Central memory CD4-positive, alpha-beta T cell (primary cell): ENCODE measurements at places on chromosomes 7 and 10.
A peak's percentile ranks its signal among the peaks of the same experiment; 100 is the strongest.

- peak; percentile 12 for DNase-seq
These were observed 258.4 kb downstream of the SEMA3A start for GRCh38 chr7:83936056-83936708.

DNA sequence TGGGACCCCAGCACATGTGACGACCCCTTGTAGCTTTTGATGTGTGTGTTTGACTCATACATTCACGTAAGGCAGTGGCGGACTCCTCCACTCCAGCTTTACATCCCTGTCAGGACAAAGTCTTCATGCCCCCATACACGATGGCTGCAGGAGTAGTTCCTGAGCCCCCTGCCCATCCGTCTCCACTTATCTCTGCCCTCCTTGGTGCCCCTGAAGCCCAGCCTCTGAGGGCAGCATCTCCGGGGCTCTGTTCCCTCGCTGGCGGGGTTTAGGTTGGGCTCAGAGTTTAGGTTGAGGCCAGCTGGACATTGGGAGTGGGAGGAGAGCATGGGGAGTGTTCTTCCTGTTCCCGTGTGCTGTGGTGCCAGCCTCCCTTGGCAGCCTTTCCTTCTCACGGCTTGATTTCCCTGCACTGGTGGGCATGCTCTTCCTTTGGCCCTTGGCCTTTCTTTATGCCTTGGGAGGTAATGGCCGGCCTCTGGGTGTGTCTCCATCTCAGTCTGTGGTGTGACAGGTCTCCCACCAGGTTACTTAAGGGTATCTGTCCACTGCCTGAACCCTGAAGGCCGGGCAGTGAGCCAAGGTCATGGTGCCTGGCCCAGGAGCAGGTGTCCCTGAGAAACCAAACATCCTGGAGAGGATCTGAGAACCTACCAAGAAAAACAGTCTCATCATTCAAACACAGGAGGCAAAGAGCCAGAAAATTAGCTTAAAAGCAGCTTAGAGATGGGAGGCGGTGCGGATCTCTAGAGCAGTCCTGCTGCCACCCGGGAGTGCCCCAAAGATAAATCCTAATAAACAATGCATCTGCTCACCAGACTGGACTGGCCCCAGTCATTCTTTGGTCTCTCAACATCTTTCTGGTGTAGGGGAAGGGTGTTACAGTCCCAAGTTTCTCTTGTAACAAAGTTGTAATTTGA is 85.5 kb downstream of the GLRX3 start:
- no peak for DNase-seq

- no peak for DNase-seq
These were observed 128.0 kb downstream of the RSU1 start for GRCh38 chr10:16689227-16689626.

- DNase-seq = no peak
These were observed 32.1 kb downstream of the IGF2BP3 start for GRCh38 chr7:23438171-23438570.

DNA sequence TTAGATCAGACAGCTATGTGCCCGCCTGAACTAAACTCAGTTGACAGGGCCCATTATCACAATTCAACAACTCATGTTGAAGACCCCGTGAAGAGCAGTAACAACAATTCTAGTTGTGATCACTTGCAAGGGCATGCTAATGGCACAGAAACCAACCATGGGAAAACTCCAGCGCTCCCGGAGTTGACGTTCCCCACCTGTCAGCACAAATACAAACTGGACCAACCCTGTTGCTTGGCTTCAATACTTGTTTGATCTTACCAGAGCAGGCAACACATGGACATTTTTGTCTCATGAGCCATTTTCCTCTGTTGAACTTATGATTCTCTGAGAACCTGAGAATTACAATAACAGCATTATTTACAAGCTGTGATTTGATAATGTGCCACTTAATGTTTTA is 119.0 kb upstream of the LANCL2 start:
- no peak for DNase-seq

- no peak for DNase-seq
These were observed 271.7 kb downstream of the TCF7L2 start for GRCh38 chr10:113221756-113222168.

DNA sequence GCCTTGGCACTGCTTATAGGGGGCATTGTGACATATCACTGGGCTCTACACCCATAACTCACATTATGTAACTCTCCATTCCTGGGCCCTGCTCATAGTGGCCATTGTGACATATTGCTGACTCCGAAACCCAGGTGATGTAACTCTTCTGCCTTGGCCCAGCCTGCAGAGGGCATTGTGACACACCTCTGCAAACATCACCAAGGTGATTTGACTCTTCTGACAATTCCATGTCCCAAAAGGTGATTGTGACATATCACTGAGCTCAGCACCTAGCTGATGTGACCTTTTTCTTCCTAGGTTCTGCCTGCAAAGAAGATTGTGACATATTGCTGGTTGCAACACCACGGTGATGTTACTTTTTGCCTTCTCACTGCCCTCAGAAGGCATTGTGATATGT is 36.5 kb upstream of the ZNF680 start:
- DNase-seq = no peak

- no peak for DNase-seq
These were observed 312.0 kb downstream of the WDR37 start for GRCh38 chr10:1367938-1368841.

- no peak for DNase-seq
These were observed 247.7 kb downstream of the IPMK start for GRCh38 chr10:58019863-58020537.

GRCh38 chr10:23955456-23956225 is 253.3 kb upstream of the KIAA1217 start:
- DNase-seq = no peak

DNA sequence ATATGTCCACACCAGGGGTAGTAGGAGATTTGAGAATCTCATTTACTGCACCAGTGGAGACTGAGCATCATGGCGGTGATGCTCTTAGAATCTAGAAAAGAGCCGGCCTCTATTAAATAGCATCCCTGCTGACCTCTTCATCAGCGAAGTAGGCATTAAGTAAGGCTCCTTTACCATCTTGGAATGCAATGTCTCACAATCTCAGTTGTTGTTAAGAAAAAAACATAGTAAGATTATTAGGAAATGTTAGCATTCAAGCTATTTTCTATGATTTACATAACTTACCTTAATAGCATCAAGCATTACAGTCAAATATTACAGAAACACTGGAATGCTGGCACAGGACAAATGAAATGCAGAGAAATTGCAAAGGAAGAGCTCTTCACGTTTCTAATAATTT is 54.5 kb downstream of the ORC5 start:
- no peak for DNase-seq
